Renal cortical epithelial cell (primary cell): ENCODE measurements at places on chromosomes 2 and 18. TPM values are rescaled to one million over a fixed set of nuclear protein-coding genes. Genes with fewer than 3 reads are reported as not detected.

The RNF103 gene
- 23.3 and 48.0 TPM in 2 replicates for total RNA-seq

- DNase-seq: no peak
These were observed 82.3 kb downstream of the STPG4 start for GRCh38 chr2:47072728-47073191.

The SLC4A3 gene
- 3.5 and 10.1 TPM in 2 replicates for total RNA-seq

DNA sequence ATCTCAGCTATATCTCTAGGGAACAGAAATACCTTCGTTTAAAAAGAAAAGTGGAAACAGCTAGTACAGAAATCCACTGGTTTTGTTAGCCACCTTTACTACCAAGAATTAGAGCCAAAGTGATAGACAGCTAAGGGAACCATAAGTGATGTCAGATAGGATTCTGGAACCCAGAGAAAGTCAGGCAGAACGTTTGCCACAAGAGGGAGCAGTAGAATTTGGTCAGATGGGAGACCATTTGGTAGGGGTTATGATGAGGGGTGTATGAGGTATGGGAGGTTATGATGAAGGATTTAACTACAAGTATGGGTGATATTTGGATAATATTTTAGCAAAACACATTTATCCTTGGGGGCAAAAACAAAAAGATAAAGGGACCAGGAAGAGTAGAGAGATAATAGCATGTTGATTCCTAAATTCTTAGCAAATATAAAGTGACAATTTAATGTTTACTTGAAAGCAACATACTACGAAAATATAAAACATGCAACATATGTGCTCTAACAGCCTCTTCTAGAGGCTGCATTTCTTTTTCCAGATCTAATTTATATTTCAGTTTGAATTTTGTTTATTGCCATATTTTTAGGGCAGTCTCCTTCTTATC, 3.3 kb downstream of the SLC8A1 start:
- DNase-seq: peak; percentile 44

DNA sequence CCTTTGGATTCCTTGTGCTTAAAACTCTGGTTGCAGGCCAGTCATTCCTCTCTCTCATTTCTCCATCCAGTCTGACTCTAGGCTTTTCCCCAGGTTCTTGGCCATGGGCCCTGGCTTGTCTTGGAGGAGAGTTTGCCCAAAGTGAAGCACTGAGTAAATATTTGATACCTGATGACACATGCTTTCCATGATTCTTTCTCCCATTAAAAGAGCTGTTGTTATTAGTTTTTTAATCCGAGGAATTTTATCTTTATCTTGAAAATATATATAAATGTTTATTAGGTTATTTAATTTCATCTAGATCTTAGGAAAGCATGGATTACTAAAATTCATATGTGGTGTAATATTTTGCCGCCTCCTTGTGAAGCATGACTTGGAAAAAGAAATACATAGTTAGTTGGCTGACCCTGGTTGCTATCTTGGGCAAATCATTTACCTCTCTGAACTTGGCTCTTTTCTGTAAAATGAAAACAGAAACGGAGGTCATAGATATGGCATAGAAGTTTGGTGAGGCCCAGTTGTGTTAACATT, 650.1 kb downstream of the SLC4A3 start:
- peak; percentile 91 for DNase-seq

The NEB gene
- total RNA-seq: under 0.01 and 1.2 TPM in 2 replicates

DNA sequence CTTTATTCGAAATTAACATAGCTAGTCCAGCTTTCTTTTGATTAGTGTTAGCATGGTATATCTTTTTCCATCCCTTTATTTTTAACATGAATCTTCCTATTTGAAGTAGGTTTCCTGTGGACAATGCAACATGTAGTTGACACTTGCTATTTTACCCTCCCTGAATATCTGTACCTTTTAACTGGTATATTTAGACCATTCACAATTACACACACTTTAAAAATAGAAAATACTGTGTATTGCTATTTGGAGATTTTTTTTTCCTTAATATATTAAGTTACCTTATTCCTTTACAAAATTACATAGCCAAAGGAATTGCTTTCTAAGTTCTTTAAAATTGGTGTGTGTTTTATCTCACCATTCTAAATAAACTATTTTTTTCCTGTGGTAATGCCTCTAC, 15.0 kb downstream of the RNF144A start:
- no peak for DNase-seq

- no peak for DNase-seq
These were observed 786 bp downstream of the POLE4 start for GRCh38 chr2:74959106-74959751.

The TRABD2A gene
- total RNA-seq: 1.1 and 3.1 TPM in 2 replicates

DNA sequence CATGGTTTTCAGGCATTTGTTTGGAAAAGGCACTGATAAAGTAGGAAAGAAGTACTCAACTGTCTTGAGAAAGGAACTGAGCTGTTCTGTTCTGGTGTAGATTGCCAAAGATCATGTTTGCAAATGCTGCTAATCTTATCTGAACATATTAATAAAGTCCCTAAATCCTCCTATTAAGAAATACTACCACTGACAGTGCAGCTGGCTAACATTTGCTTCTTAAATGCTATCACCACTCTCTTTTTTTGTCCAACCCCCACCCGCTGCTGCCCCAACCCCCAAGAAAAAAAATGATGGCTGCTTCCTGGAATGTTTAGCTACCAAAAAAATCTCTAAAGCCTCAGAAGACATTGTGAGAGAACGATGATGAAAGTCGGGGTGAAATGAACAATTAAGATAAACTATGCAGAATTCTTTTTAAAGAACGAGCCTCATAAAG, 130.7 kb downstream of the CCBE1 start:
- DNase-seq: no peak

- DNase-seq: no peak
These were observed 248.4 kb downstream of the GLI2 start for GRCh38 chr2:120984046-120984445.

The SATB2 gene
- 2.3 and 5.6 TPM in 2 replicates for total RNA-seq

GRCh38 chr2:235270956-235271355, 222.9 kb upstream of the AGAP1 start:
- DNase-seq: peak; percentile 91

DNA sequence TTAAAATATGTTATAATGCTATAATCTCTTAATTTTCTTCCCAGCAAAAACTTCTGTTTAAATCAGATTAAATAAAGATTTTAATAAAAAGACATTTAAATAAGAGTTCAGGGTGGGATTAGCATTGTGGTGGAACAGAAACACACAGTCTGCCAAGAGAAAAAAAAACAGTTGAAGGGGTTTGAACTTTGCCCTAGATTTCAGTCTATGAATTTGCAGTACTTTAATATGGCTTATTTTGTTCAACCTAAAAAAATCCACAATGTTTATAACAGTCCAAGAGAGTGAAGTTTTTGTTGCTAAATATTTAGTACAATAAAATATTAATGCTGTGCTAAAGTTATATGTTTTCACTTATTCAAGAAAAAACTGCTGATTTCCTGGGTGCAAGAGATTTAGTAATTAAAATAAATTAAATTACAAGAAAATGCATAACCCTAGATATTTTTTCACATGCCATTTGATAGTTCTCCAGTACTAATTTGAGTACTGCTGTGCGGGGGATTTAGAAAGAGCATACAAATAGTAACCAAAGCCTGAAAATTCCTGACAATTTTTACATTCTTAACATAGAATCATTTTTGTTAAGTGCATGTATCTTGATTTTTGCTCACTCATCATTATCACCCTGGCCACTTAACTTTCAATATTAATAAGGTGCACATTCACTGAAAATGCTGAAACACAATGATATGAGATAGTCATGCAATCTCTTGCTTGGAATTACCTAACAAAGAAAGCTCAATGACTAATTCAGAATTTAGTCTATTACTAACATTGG, 52.6 kb downstream of the SLC40A1 start:
- DNase-seq: no peak

DNA sequence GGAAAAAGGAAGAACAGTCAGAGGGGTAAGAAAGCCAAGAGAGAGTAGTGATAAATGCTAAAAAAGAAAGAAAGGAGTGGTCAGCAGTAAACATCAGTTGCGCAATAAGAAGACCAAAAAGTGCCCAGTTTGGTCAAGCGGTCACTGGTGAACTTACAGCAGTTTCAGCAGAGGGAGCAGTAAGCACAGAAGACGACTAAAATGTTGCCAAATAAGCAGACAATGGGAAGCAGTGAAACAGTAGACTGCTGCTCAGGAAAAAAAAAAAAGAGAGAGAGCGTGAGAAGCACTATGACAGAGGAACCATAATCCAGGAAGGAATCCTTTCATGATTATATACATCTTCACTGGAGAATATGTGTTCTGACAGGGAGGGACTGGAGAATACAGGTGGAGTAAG, 45.8 kb downstream of the DNAJC10 start:
- DNase-seq: peak; percentile 74

The ORC2 gene
- total RNA-seq: 18.6 and 20.7 TPM in 2 replicates

- no peak for DNase-seq
These were observed 26.6 kb upstream of the NAPG start for GRCh38 chr18:10499230-10499629.

- DNase-seq: peak; percentile 83
These were observed 112.3 kb downstream of the RAB3GAP1 start for GRCh38 chr2:135164431-135164830.

DNA sequence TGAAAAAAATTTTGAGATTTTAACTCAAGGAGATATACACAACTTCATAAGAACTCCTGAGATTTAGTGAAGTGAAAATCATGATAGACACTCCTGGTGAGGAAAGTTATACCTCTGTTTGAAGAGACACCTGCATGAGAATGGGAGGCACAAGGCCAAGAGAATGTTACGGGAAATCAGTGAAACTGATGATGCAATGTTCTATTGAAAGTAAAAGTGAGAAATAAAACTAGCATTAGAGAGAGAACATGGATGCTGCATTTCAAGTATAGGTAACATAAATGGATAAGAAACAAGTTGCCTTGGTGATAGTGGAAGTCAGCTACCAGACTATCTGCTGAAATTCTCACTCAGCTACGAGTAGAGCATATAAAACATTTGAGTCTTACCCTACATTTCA, 562.1 kb upstream of the FANCL start:
- no peak for DNase-seq

DNA sequence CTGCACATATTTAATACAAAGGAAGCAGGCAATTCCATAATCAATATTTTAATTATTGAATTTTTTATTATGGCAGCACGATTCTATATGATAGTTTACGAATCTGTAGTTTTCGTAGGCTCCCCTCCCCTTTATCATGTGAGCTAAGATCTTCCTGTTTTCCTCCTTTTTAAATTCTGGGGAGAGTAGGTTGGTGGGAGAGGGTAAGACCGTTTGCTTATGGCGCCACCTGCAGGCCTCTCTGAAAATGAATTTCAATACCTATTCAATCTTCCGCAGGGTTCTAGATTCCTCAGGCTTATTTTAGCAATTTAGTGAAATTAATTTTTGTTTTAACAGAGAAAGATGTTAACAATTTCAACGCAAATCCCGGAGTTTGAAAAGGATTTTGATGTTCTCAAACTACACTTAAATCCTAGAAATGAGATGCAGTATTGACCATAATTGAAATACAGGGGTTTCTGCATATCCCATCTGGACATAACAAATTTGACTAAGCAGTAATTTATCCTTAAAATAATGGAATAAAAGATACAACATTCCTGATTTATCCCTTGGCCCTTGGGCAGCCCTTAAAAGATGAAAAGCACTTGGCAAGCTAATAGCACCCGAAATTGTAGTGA, 12.8 kb upstream of the GBX2 start:
- DNase-seq: peak; percentile 58

- no peak for DNase-seq
These were observed 42.3 kb downstream of the ATP9B start for GRCh38 chr18:79111483-79111882.

DNA sequence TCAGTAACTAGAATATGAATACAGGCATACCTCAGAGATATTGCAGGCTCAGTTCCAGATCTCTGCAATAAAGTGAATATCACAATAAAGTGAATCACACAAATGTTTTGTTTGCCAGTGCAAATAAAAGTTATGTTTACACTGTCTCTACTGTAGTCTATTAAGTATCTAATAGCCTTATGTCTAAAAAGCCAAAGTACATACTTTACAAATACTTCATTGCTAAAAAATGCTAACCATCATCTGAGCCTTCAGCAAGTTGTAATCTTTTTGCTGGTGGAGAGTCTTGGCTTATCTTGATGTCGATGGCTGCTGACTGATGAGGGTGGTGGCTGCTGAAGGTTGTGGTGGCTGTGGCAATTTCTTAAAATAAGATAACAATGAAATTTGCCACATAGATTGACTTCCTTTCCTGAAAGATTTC, 159.4 kb downstream of the MYO1B start:
- DNase-seq: no peak

DNA sequence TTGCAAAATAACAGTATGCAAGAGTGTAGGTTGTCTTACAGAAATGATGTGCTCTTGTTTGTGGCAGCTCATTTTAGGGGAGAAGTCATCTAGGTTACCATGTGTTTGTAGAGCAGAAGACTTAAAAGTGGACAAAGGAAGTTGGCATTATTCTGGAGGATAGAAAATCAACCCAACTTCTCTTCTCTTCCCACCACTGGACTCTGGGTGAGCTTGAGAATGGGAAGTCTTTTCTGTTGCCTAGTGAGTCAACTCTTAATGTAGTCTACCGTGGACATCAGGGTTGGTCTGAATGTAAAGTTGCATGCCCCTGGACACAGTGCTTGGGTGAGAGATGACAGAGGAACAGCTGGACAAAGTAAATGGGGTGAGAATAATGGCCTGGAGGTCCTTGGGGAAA, 98.3 kb downstream of the FMNL2 start:
- DNase-seq: no peak

- DNase-seq: no peak
These were observed 23.1 kb downstream of the ICOS start for GRCh38 chr2:203959672-203960071.

The POTEF gene
- not detected in 2 replicates for total RNA-seq

GRCh38 chr18:75261430-75262223, 51.0 kb downstream of the TSHZ1 start:
- DNase-seq: no peak

The ALLC gene
- not detected in 2 replicates for total RNA-seq

The SNORC gene
- 0.69 and 2.1 TPM in 2 replicates for total RNA-seq

The NPHP1 gene
- total RNA-seq: 6.9 and 11.5 TPM in 2 replicates

GRCh38 chr2:162221064-162221463, 22.2 kb downstream of the FAP start:
- peak; percentile 44 for DNase-seq

DNA sequence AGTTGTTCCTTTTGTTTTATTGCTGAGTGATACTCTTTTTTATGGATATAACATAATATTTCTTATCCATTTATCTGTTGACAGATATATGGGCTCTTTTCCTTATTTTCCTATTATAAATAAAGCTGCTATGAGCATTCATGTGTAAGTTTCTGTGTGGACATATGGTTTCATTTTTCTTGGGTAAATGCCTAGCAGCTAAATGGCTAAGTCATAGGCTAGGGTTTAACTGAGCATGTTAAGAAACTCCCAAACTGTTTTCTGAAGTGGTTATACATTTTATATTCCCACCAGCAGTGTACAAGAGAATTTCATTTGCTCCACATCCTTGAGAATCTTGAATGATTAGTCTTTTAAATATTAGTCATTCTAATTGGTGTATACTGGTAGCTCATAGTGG, 786.6 kb upstream of the CDH2 start:
- DNase-seq: no peak

The SIX3 gene
- total RNA-seq: not detected in 2 replicates

The SLC11A1 gene
- 0.05 TPM in 1 of 2 replicates, not detected in the other for total RNA-seq

- DNase-seq: peak; percentile 65
These were observed 48.6 kb upstream of the FHL2 start for GRCh38 chr2:105447476-105447875.
